Neural progenitor cell (in vitro differentiated cells): ENCODE measurements at places on chromosomes 16 and 17.

- DNase-seq, result no peak
Measured at GRCh38 chr16:49484936-49485335, 111.3 kb downstream of the C16orf78 start.

DNA sequence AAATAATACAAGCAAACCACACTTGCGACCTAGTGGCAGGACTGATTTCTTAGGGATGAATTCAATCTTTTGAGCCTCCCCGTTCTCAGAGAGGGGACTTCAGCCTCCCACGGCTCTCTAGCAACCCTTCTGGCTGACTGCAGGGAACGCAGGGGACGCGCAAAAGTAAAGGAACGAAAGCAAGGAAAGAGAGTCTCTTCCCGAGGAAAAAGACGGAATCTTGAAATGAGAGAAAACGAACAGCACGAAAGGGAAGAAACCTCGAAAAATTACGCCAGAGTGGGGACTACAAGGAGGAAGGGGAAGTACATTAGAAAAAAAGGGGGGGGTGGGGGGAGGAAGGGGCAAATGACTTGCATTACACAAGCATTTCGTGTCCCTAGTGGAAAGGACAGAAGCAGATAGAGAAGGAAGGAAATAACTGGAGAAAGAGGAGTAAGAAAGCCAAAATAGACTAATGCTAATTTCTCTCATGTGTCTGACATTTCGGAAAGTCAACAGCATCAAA lies 1.2 kb downstream of the GRB2 start:
- peak; percentile 89 for DNase-seq

DNA sequence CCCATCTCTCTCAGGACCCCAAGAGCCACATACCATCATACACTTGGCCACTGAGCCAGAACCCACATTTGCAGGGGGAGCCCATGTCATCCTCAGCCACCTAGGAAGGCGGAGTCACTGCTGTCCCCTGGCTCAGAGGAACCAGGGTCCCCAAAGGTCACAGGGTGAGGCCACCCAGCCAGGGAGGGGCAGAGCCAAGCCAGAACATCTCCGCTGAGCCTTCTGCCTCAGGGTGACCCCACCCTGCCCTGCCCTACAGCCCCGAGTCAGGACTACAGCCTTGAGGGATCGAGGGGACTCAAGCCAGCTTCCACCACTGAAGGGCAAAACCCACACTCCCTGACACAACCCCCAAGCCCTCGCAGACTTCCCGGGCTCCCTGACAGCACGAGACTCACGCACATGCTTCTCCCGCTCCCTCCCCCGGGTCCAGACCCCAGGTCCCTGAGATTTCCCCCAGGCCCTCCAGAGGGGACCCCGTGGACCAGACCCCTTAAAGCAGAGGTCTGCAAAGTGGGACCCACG lies 17.4 kb downstream of the PIEZO1 start:
- DNase-seq, result no peak

- peak; percentile 87 for DNase-seq
Measured at GRCh38 chr17:4858068-4858881, 25.1 kb downstream of the MINK1 start.

DNA sequence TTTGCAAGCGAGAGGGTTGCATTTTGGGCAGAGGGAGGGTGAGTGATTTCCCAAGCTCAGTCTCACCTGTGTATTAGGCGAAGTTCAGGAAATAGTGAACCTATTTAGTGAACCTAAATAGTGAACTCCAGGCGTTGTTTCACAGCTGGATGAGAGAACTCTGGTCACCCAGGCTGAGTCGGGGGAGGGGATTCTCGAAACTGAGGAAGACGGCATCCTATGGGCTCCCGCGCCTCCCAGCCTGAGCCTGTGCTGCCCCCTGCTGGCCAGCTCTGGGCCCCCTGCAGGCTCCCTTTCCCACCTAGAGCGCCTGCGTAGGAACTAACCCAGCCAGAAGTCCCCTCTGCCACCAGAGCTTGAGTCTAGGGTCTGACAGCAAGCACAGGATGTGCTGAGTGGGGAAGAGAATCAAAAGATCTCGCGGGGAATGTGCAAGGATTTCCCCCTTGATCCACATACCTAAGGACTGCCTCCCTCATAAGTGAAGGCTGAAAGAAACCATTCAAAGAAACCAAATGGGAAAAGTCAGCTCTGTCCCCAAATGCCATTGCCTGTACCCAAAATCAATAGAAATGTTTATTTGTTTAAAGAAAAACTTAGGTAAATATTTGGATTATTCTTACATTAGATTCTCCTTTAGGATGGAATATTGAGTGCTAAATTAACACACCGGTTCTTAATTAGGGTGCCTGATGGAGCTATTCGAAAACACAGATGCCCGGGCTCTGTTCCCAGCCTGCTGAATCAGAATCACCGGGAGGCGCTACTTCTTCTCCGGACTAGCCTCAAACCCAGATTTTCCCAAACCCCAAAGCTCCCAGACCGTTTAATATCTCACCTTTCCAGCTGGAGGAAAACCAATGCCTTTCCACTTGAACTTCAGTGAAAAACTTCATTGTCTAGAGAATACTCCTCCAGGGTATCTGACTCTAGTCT lies 14.8 kb upstream of the MARVELD3 start:
- peak; percentile 81 for DNase-seq

DNA sequence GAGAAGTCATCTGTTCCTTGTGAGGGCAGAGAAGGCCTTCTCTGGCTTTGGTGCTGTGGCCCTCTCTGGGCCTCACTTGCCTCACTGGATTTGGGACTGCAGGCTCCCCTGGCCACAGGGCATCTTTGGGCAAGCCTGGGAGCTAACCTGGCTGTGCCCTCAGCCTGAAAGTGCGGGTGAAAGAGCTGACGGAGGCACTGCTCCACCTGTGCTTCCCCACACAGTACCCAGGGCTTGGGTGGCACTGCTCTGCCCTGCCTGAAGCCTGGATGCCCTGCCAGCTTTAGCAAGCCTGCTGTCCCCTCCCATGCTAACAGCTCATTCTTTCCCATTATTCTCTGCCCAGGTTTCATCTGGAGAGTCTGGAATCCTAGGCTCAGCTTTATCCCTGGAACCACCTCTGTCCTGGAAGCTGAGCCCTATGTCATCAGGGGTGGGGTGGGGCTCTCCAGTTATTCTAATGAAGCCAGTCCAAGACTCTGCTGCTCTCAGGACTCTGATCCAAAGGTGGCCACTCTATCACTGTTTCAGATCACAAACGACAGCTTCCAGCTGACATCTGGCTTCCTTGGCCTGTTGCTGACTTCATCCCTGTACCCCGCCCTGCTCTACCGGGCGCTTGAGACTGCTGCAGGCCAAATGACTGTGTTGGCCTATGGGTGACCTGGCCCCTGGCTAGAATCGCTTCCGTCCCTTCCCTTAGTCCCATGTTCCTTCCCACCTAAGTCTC lies 29.3 kb downstream of the HIC1 start:
- DNase-seq, result no peak

DNA sequence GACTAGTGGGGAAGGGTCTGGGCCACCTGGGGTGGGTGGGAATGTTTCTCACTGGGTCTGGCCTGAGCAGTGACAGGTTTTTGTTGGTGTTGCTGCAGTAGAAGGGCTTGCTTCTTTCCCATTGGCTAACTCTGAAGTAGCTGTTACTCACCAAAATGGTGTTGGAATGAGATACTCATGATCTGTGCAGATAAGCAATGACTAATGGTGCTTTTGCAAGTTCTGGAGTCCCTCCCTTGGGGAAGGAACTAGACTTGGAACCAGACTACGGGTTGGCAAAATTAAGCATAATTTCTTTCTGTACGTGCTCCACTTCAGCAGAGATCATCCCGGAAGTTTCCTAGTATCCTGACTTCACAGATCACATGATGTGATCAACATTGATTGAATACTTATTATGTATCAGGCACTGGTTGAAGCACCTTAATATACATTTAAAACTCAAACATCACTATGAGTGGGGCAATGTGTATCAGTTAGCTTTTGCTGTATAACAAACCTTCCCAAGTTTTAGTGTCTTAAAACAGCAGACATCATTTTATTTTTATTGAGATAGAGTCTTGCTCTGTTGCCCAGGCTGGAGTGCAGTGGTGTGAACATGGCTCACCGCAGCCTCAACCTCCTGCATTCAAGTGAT lies 30.1 kb downstream of the CHP2 start:
- DNase-seq, result no peak

- DNase-seq, result no peak
Measured at GRCh38 chr17:69581061-69581961, 166.8 kb downstream of the MAP2K6 start.

GRCh38 chr17:34133350-34133749 lies 121.7 kb upstream of the CCL2 start:
- no peak for DNase-seq

DNA sequence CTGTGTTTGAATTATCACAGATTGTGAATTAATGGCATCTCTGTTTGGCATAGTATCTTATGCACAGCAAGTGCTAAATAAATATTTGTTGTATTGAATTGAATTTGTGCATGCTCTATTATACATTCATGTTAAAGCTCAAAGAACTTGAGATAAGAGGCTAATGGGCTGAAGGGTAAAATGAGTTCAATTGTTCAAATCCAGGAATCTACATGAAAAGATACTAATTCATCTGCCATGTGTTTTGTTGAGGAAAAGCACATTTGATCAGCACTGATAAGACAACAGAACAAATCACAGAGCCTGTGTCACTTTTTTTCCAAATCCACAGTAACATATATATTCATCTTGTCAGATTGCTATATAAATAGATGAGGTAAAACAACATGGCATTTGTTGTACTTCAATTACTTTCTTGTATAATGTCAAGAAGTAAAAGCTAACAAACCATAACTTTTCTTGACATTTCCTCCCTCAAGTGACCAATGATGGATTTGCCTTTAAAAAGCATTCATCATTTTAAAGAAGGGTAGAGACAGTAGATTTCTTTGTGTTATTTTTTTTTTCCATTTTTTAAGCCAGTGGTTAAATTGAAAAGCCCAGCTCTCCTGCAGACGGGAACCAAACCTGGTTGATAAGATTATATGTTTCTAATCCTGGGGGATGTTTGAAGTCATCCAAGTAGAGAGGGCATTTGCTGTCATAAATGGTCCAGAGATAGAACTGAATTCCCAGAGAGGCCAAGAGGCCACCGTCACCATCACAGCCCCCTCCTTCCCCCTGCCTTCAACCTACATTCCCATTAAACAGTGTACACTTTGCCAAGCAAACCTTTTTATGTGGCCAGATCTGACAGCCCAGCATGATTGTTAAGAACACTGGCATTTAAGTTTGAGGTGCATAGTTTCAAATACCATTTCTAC lies 123.0 kb downstream of the CHD9NB start:
- DNase-seq, result no peak

GRCh38 chr16:50195276-50195675 lies 42.2 kb downstream of the TENT4B start:
- no peak for DNase-seq
